Stimulated activated CD4-positive, alpha-beta T cell treated with anti-CD3 and anti-CD28 coated beads, Interleukin-4, amount 100 ng/mL, for 24 hours (primary cell): ENCODE measurements at places on chromosomes 13 and 19.

- DNase-seq, result no peak
Observed at GRCh38 chr13:98327371-98328270, 150.6 kb upstream of the RNF113B start.

DNA sequence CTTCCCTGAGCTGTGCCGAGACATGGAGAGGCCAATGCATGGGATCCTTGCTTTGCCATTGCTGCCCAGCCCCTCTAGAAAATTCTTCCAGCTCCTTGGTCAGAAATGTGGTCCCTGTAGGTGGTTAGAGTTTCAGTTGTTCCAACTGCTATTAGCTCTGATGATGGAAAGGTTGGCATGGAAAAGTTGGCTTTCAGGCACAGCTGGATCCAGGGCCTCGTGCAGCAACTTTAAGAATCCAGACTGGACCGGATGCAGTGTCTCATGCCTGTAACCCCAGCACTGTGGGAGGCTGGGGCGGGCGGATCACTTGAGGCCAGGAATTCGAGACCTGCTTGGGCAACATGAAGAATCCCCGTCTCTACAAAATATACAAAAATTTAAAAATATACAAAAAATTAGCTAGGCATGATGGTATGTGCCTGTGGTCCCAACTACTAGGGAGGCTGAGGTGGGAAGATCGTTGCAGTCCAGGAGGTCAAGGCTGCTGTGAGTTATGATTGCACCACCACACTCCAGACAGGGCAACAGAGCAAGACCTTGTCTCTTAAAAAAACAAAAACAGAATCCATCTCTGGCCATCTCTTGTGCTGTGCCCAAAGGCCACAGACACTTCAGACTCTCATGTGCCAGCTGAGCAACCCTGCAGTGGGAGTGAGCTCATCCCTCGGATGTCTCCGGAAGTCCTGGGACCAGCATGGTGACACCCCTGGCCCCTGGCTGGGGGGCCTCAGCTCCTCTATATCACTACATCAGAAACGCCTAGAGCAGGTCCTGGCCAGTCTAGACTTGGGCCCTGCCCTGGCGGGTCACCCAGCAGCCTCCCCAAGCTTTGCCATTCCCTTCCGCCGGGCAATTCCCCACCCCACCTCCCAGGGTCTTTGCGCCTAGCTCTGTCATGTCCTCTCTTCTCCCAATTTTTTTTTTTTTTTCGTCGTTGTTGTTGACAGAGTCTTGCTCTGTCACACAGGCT lies 16.8 kb downstream of the MEX3D start:
- no peak for DNase-seq

- DNase-seq, result no peak
Observed at GRCh38 chr13:26820871-26821270, 60.3 kb upstream of the GPR12 start.

DNA sequence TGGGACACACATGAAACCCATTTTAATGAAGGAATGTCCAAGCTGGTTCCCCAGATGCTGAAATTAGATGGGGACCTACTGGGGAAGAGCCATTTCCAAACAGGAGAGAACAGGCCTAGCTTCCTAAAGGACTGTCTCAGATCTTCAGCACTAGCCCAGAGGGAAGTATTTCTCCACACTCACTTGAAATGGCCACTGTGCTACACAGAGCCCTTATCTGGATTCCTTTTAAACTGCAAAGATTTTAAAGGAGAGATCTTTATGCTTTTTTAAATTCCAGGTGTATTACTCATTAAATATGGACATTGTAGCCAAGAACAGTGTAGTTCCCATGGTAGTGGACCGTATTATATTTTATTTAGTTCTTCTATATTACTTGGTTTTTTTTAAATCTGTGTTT lies 255.3 kb downstream of the SHISA2 start:
- no peak for DNase-seq

DNA sequence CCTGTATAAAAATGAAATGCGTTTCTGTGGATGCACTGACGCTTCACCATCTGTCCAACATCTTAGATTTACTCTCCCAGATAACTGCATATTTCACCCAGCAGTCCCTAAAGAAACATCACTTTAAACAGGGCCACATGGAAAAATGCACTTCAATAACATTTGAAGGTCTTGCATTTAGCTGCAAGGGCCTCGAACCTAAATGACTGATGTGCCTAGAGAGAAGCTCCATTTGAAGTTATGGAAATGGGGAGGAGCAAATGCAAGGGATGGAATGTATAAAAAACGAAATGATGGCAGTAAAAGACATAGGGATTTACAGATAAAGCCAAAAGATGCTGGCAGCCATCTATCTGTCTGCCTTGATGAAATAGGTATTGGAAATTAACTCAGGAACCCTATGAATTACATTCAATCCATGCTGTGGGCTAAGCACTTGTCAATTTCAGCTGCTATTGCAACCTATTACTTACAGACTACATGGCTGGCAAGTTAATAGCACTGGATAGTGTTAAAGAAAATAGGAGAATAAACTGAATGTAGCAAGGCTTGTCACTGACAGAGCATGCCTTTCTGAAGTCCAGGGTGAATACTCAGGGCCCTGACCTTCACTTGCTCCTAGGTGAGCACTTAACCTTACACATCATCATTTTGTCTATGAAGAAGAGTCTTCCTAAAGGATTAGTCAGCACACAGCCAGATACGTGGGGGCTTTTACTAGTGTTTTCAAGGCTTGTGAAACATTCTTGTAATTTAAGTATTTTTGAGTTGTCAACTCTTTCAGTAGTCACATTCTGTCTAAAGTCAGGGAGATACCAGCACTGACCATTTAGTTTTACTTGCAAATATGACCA lies 963.4 kb downstream of the PCDH17 start:
- DNase-seq, result no peak

DNA sequence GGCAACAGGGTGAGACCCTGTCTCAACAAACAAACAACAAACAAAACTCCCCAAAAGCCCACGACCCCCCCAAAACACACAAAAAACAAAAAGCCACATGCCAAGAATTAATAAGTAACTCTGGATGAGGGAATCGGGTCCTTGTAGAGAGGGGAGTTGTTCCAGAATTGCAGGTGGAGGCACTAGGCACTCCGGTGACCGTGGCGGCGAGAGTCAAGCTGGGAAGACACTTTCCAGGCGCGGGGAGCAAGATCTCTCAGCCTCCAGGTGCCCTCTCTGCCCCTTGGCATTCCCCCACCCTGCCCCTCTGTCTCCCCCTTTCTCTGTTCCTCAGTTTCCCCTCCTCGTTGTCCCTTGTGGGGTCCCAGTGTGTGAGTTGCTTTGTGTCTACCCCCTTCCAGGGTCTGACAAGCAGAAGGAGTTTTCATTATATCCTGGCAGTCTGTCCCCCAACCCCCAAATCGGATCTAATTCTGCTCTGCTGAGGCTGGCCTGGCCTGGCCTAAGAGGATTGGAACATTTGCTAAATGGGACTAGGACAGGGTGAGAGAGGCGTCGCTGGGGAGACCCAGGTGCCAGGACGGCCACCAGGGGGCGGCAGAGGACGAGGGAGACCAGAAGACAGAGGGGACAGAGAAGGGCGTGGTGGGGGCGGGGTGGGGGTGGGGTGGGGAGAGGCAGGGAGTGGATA lies 8.3 kb upstream of the CRX start:
- peak; percentile 81 for DNase-seq

GRCh38 chr19:13748169-13748828 lies 16.0 kb upstream of the MRI1 start:
- peak; percentile 6 for DNase-seq

- no peak for DNase-seq
Observed at GRCh38 chr13:36796052-36796451, 23.0 kb upstream of the RFXAP start.

DNA sequence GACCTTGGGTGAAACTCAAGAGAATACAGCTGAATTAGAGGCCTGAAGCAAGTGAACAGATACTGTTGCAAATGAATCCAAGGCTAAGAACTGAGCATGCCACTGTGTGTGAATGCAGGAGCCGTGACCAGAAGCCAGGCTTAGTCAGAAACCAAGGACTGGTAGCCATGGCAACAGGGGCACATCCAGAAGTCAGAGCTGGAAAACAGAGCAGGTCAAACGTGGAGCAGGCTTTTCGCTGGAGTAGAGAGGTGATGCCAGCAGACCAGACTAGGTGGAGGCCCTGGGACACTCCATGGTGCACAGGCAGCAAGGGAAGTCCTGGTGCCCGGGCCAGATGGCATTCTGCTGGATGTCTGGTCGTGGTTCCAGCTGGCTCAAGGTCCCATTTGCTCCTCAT lies 564.1 kb downstream of the PCDH9 start:
- no peak for DNase-seq

GRCh38 chr19:12676384-12676792 lies 5.3 kb downstream of the DHPS start:
- peak; percentile 92 for DNase-seq

DNA sequence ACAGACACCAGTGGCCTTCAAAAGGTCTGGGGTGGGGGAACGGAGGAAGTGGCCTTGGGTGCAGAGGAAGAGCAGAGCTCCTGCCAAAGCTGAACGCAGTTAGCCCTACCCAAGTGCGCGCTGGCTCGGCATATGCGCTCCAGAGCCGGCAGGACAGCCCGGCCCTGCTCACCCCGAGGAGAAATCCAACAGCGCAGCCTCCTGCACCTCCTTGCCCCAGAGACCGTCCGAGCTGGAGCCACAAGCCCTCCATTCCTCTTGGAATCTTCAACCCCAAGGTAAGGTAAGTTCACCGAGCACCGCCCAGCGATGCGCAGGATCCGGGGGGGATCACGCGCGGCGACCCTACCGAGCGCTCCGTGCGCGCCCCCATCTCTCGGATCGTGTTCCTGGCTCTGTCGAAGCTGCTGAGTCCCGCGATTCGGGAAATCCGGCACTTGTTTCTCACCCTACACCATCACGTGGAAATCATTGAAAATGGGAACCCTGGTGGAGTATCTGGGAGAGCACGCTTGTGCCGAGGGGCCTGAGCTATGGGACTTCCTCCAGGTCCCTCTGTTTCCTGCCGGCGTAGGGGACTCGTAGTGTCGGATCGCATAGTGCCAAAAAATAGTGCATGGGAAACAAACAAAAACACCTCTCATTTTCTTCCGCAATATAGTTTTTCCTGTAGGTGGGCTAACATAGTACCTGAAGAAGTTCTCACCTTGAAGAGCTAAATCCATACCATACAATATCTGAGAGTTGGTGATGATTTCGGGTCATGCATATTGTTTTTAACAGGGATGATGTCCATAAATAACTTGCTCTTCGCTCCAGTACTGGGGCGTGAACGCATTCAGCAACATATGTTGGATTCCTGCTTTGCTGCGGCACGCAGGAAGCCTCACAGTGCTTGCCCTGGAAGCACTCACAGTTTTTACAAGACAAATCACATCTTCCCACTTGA lies 9.3 kb downstream of the PDX1 start:
- no peak for DNase-seq

- no peak for DNase-seq
Observed at GRCh38 chr19:5165697-5166019, 175.0 kb downstream of the PTPRS start.

DNA sequence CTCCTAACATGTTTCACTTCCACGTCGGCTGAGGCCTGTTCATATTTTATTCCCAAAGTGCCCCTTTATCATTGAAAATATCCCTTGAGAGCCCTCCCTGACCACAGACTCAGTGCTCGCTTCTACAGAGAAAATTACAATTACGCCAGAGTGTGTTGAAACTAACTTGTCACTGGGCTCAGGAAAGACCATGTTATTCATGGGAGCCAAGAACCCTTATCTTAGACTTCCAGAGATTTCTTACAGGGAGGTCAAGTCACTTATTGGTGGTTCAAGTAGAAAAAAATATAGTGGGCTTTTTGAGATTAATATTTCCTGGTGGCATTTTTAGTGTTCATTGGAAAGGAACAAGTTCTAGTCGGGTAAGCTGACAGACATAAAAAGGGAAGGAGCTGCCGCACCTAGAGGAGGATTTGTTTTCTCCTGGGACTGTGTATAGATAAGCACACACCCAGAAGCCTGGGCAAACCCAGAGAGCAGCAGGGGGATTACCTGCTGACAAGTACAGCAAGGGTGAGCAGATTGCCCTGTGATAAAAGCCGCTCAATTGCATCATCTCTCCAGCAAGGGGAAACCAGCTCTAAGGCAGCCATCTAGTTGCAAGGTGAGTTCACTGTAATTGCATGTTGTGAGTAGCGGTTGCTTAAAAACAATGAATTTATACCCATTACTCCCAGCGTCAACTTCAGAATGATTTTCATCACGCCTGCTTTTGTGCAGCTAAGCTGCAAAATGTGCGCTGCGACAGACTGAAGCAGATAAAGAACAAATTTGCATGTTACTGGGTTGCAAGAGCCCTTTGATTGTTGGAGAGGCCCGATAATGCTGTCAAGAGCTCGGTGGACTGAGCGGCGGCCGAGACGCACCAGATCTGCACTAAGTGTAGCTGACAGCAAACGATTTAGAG lies 46.2 kb downstream of the DCT start:
- peak; percentile 25 for DNase-seq

GRCh38 chr19:58212336-58213074 lies 16.2 kb upstream of the ZNF544 start:
- no peak for DNase-seq

GRCh38 chr19:49761625-49762311 lies 1.3 kb downstream of the TSKS start:
- DNase-seq, result no peak

DNA sequence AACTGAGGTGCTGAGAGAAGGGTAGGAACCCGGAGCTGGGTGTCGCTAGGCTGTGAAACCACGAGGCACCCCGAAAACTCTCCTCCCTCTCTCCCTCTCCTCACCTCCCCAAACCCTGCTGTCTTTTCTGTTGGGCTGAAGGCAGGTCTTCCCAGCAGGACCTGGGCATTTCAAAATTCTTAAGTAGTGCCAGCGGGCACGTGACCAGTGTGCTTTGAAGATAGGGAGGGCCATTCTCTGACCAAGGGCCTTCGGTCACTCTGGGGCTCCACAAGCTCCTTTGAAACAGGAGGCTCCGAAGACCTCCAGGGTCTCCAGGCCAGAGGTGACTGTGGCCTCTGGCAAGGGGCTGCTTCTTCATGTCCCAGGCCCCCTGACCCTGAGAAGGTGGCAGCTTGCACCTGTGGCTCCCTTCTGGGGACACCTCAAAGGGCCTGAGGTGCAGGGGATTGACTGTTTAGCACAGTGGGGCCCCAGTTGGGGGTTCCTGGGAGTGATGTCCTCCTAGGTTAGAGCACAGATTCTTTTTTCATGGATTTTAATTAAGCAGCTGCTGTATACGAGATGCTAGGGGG lies 48.3 kb downstream of the DNM2 start:
- no peak for DNase-seq
